Activated T-cell treated with anti-CD3 and anti-CD28 coated beads, Interleukin-2, amount 50 U/mL, for 72 hours (primary cell): ENCODE measurements at places on chromosomes 7 and 10.

GRCh38 chr10:132684164-132684891, 101.6 kb downstream of the NKX6-2 start:
- no peaks in the 10 kb centered on the region for H3K27me3 ChIP-seq
- H3K27ac ChIP-seq, result no peak overlapping the region
- DNase-seq, result peak; percentile 51
- peaks cover 22% of the 10 kb centered on the region for H3K4me1 ChIP-seq
- H3K4me3 ChIP-seq, result peak overlapping the region; percentile 3

DNA sequence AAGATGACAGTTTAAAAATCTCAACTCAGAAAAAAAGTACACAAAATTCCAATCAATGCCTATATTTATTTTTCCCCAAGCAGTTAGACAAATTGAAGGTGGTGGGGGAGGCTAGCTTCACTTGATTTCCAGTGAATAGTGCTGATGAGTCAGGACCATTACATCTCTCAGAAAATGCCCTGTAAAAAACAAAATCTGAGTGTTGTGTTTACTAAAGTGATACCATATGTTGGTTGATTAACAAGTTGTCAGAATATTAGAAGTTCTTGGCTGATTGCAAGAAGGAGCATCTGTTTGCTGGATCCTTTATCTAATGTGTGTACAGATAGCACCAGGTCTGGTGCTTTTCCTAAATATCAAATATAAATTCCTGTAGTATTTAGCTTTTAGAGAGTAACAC, 31.3 kb upstream of the KIAA1217 start:
- no peak for DNase-seq
- no peaks in the 10 kb centered on the region for H3K4me1 ChIP-seq
- no peak overlapping the region for H3K4me3 ChIP-seq
- no peaks in the 10 kb centered on the region for H3K36me3 ChIP-seq

DNA sequence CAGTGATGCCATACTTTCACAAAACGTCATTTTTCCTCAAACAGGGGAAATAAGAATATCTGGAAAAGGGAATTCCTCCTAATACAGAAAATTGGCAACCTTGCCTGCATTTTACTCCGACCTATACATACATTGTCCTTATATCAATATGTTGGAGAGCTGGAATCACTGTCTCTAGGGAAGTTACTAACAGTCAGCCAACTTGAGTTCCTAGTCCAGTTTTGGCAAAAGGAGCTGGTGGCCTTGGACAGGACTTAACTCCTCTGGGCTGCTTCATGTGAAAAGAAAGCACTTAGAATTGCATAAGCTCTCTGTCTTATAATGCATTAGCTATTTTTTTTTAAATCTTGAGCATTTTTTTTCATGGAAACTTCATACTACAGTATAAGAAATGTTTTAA, 174.2 kb upstream of the HGF start:
- no peaks in the 10 kb centered on the region for H3K36me3 ChIP-seq
- H3K4me3 ChIP-seq, result no peak overlapping the region
- H3K4me1 ChIP-seq, result no peaks in the 10 kb centered on the region
- no peaks in the 10 kb centered on the region for H3K27me3 ChIP-seq

DNA sequence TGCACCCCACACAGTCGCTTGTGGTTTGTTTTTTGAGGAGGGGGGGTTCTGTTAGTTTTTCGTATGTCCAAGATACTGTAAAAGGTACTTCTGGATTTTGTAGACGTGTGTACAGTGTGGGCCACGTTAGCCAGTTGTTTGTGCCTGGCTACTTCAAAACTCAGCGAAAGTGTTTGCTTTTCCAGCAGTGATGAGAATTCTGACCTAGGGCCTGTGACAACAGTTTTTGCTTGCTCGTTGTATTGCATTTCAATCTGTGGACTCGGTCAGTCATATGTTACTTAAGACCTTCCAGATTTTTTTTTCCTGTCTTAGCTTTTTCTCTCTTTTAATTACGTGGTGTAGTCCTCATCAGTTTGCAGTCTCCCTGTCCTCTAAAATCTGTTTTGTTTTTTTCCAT, 338.9 kb upstream of the GALNT17 start:
- H3K27me3 ChIP-seq, result no peaks in the 10 kb centered on the region
- no peak overlapping the region for H3K4me3 ChIP-seq
- H3K4me1 ChIP-seq, result peaks cover 15% of the 10 kb centered on the region
- no peak for DNase-seq

DNA sequence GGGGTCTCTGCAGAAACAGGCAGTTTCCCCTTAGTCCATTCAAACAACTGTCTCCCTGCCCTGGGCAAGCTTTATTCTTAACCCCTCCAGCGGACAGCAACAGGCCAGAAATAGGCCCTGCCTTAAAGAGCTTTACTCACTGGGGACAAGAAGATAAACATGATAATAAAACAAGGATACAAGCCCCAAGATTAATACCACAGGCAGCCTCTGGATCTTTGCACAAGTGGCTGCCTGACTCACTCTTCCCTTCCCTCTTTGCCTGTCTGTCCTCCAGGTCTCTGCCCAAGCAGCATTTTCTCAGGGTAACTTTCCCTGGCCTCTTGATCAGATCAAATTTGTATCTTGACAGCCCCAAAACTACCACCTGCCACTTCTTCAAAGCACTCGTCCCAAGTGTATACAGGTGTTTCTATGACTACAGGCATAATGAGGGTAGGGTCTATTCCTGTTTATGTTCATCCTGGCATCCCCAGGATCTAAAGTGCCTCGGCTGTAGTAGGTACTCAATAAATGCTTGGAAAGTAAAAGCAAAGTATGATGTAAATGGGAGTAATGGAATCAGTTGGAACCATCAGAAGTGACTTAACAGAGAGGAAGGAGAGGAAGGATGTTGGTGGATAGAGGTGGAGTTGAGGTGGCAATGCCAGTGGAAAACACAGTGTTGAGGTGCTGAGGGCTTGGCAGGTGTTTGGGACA, 7.0 kb upstream of the CAMK2G start:
- no peaks in the 10 kb centered on the region for H3K27me3 ChIP-seq
- H3K4me3 ChIP-seq, result no peak overlapping the region
- peaks cover 42% of the 10 kb centered on the region for H3K4me1 ChIP-seq
- no peak overlapping the region for H3K27ac ChIP-seq
- DNase-seq, result no peak

DNA sequence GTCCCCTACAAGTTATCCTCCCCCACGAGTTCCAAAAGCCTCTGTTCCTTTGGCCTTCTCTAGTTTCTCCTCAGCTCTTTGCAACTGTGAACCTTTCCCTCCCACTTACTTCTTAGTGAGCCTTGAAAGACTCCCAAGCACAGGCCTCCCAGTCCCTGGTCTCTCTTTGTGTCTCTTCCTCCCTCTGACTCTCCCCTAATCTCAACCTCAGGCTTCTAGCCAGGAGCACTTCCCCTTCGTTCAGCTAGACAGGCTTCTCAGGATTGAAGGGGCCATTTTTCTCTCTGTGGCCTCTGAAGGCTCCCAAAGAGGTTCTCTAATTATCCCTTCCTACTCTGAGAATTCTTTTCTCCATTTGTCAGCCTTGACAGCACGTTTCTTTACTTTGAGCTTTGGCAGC, 50.2 kb upstream of the PHYHIPL start:
- no peak overlapping the region for H3K27ac ChIP-seq
- no peak overlapping the region for H3K4me3 ChIP-seq
- no peaks in the 10 kb centered on the region for H3K36me3 ChIP-seq
- H3K4me1 ChIP-seq, result no peaks in the 10 kb centered on the region
- no peaks in the 10 kb centered on the region for H3K27me3 ChIP-seq

GRCh38 chr10:14562218-14563075, 212.2 kb downstream of the FAM107B start:
- H3K4me1 ChIP-seq, result peaks cover 98% of the 10 kb centered on the region
- no peak for DNase-seq
- H3K4me3 ChIP-seq, result peak overlapping the region; percentile 78
- H3K36me3 ChIP-seq, result peaks cover 34% of the 10 kb centered on the region
- H3K27me3 ChIP-seq, result no peaks in the 10 kb centered on the region

DNA sequence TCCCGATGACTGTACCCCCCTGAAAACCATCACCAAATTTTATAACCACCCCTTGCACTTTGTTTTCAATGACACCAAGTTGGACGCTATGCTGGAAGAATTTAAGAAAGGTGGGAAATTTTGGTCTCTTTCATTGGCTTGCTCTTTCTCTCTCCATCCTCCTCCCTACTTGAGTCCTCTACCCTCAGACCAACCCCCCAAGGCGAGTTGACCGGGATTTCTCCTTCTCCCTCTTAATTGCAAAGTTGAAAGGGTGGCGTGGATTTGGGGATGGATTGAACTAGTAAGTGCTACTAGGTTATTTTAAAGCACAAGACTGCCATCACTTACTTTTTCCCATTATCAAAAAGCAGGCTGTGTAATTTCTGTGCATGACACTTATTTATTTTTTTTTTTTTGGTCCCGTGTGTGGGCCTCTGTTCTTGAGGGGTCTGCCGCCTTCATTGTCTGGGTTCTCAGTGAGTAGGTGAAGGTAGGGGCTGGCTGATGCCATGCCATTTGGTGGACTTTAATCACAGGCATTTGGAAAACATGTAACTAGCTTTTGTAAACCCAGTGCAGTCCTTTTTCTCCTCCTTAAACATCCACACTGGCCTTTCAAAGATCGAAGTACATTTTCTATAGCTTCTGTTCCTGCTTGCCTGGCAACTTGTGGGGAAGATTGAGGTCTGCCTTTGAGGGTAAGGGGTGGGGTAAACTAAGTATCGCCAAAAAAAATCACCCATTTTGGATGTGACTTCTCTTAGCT, 2.1 kb downstream of the CNNM2 start:
- peak overlapping the region; percentile 94 for H3K4me3 ChIP-seq
- H3K36me3 ChIP-seq, result no peaks in the 10 kb centered on the region
- peak overlapping the region; percentile 6 for H3K27ac ChIP-seq
- H3K4me1 ChIP-seq, result peaks cover 64% of the 10 kb centered on the region
- H3K27me3 ChIP-seq, result peaks cover 7% of the 10 kb centered on the region

GRCh38 chr10:126130271-126130710, 233.9 kb downstream of the FANK1 start:
- no peak overlapping the region for H3K4me3 ChIP-seq
- no peak for DNase-seq
- H3K36me3 ChIP-seq, result no peaks in the 10 kb centered on the region
- H3K27ac ChIP-seq, result no peak overlapping the region
- no peaks in the 10 kb centered on the region for H3K4me1 ChIP-seq

GRCh38 chr7:151490456-151491105, 29.1 kb downstream of the RHEB start:
- H3K27ac ChIP-seq, result no peak overlapping the region
- peaks cover 7% of the 10 kb centered on the region for H3K36me3 ChIP-seq
- no peak for DNase-seq

- no peak for DNase-seq
- H3K27ac ChIP-seq, result no peak overlapping the region
- no peaks in the 10 kb centered on the region for H3K27me3 ChIP-seq
- H3K36me3 ChIP-seq, result no peaks in the 10 kb centered on the region
- H3K4me1 ChIP-seq, result peaks cover 3% of the 10 kb centered on the region
Observed at GRCh38 chr10:60335708-60336107, 54.0 kb downstream of the ANK3 start.

DNA sequence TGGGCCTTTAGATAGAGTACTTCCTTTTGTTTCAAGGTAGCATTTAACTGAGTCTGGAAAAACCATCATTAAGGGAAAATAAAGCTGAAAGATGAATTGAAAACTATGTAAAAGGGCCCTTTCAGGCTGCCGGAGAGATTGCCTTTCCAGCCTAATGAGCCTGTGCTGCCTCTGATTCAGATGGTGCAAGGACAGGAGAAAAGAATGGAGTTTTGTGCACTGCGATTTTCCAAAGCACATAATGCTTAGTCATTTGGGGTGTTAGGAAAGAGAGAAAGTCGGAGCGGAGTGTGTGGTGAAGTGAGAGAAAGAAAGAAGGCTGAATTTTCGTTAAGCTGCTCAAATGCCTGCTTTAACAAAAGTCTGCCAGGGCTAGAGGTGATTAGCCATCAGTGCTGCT, 259.7 kb downstream of the PAXIP1 start:
- no peak overlapping the region for H3K27ac ChIP-seq
- no peaks in the 10 kb centered on the region for H3K4me1 ChIP-seq
- DNase-seq, result no peak
- peaks cover 6% of the 10 kb centered on the region for H3K27me3 ChIP-seq
- H3K4me3 ChIP-seq, result no peak overlapping the region

DNA sequence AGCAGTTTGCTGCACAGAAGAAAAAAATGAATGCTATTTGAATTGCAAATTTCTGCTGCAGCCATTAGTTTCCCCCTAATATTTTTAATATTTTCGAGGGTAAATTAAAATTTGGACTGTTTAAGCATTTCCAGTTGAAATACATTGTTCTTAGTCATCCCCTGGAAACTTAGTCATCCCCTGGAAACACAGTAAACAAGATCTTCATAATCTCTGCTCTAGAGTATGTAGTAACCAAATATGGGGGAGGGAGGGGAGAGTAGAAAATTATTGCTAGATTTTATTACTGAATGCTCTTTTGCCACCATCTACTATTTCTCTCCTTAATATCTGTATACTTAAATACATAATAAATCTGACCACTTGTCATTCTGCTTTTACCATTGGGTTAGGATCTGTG, 1053.3 kb downstream of the SORCS1 start:
- no peak for DNase-seq
- no peak overlapping the region for H3K4me3 ChIP-seq
- H3K36me3 ChIP-seq, result peaks cover 3% of the 10 kb centered on the region
- H3K27me3 ChIP-seq, result no peaks in the 10 kb centered on the region

- peaks cover 9% of the 10 kb centered on the region for H3K4me1 ChIP-seq
- H3K27me3 ChIP-seq, result peaks cover 33% of the 10 kb centered on the region
- no peak overlapping the region for H3K27ac ChIP-seq
- H3K36me3 ChIP-seq, result no peaks in the 10 kb centered on the region
Observed at GRCh38 chr10:33509231-33509831, 174.9 kb upstream of the NRP1 start.

GRCh38 chr10:73205081-73205480, 37.2 kb downstream of the FAM149B1 start:
- no peak for DNase-seq
- H3K36me3 ChIP-seq, result peaks cover 4% of the 10 kb centered on the region
- no peaks in the 10 kb centered on the region for H3K27me3 ChIP-seq

GRCh38 chr10:32376097-32376496, 29.1 kb upstream of the EPC1 start:
- peaks cover 7% of the 10 kb centered on the region for H3K36me3 ChIP-seq
- no peak overlapping the region for H3K27ac ChIP-seq
- no peak for DNase-seq
- H3K4me3 ChIP-seq, result no peak overlapping the region
- peaks cover 43% of the 10 kb centered on the region for H3K4me1 ChIP-seq

- no peak overlapping the region for H3K27ac ChIP-seq
- H3K27me3 ChIP-seq, result no peaks in the 10 kb centered on the region
- H3K36me3 ChIP-seq, result no peaks in the 10 kb centered on the region
- peak overlapping the region; percentile 65 for H3K4me3 ChIP-seq
Observed at GRCh38 chr10:70272925-70273316, 10.9 kb downstream of the NPFFR1 start.

GRCh38 chr10:71694039-71694501, 25.5 kb downstream of the C10orf105 start:
- DNase-seq, result no peak
- no peak overlapping the region for H3K27ac ChIP-seq
- H3K4me3 ChIP-seq, result peak overlapping the region; percentile 52

GRCh38 chr10:102776779-102777456, 33.2 kb downstream of the WBP1L start:
- peaks cover 80% of the 10 kb centered on the region for H3K4me1 ChIP-seq
- H3K36me3 ChIP-seq, result no peaks in the 10 kb centered on the region
- peak overlapping the region; percentile 21 for H3K4me3 ChIP-seq

GRCh38 chr7:23024454-23024853, 10.5 kb upstream of the HYCC1 start:
- H3K36me3 ChIP-seq, result no peaks in the 10 kb centered on the region
- no peak overlapping the region for H3K27ac ChIP-seq
- no peak for DNase-seq
- peaks cover 52% of the 10 kb centered on the region for H3K27me3 ChIP-seq
- no peak overlapping the region for H3K4me3 ChIP-seq

GRCh38 chr7:49583440-49583839, 190.0 kb upstream of the VWC2 start:
- DNase-seq, result no peak
- H3K4me1 ChIP-seq, result no peaks in the 10 kb centered on the region
- H3K27ac ChIP-seq, result no peak overlapping the region
- no peaks in the 10 kb centered on the region for H3K27me3 ChIP-seq
